ENCODE measurements at places on chromosomes 12 and 14. TPM values are rescaled to one million over a fixed set of nuclear protein-coding genes. Genes with fewer than 3 reads are reported as not detected.

GRCh38 chr12:80443974-80444666, at the start of gene PTPRQ:
PTPRQ (plus strand) TSS chr12:80444235; CDS start chr12:80444346, 111 bp downstream.
- DNase-seq: no peak

GRCh38 chr14:105187935-105188524, 6.9 kb upstream of the NUDT14 start:
- no peak for DNase-seq

GRCh38 chr14:20428010-20428365, 8.0 kb downstream of the KLHL33 start:
- DNase-seq: no peak

GRCh38 chr12:79844693-79845092, 90.2 kb downstream of the PPP1R12A start:
- no peak for DNase-seq

DNA sequence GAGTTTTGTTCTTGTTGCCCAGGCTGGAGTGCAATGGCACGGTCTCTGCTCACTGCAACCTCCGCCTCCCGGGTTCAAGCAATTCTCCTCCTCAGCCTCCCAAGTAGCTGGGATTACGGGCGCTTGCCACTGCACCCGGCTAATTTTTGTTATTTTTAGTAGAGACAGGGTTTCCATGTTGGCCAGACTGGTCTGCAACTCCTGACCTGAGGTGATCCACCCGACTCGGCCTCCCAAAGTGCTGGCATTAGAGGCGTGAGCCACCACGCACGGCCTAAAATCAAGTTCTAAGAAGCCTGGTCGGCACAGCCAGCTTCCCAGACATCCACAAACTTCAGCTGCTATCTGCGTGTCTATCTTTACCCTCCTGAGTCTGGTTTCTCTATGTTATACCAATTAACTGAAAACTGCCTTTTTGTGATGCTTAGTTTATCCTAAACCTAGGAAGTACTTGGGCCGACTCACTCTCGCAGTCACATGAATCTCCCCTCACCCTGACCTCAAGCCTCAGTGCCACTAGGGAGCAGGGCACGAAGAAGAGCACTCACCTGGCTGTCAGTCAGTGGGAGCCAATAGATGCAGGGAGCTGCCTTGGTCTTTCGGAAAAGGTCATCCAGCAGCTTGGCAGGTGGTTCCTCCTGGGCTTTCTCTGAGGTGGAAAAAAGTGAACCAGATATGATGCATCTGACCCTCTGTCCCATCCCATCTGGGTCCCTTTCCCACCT, 3.4 kb upstream of the CDH24 start:
- DNase-seq: no peak

GRCh38 chr12:89117448-89118034, 234.8 kb downstream of the DUSP6 start:
- no peak for DNase-seq

- no peak for DNase-seq
Observed at GRCh38 chr12:84920331-84920730, 7.7 kb upstream of the SLC6A15 start.

DNA sequence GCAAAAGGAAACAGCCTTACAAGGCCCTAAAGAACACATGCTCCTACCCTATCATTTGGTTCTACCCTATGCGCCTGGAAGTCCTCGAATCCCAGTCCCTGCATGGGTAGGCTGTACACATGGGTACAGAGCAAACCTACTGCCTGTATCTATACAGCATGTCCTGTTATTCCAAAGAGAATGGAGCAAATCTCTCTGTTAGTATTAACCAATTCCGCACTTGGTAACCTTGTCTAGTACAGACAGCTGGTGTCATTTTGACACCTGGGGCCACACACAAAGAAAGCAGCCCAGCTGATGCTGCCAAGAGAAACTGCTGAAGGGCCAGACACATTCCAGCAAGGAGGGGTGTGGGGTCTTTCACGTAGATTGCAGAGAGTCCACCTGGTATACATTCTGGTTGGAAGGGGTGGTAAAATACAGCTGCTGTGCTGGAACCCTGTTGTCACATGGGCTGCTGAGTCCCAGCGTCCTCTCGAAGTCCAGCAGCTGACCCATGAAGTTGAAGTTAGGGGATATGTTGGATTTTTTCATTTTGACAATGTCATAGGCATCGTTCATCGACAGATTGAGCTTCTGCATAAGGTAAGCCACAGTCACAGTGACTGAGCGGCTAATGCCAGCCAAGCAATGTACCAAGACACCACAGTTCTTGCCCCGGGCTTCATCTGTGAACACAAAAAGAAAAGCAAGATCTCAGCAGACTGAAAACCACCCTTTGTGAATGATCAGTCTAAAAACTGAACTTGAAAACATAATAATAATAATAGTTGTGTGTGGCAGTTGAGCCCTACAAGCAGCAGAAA, 3.2 kb downstream of the DUSP6 start:
- no peak for DNase-seq

GRCh38 chr12:25573346-25573745, 20.3 kb upstream of the LMNTD1 start:
- DNase-seq: no peak

- DNase-seq: no peak
Observed at GRCh38 chr12:89907659-89908058, 199.0 kb upstream of the ATP2B1 start.

Gene ATF1
- 49.8 TPM for total RNA-seq

Gene LRRC74A
- not detected for total RNA-seq

Gene LHX5
- not detected for total RNA-seq

GRCh38 chr14:52954346-52955214, 3.7 kb upstream of the FERMT2 start:
- no peak for DNase-seq

Gene PYGL
- 7.6 TPM for total RNA-seq

Gene TAS2R13
- 0.28 TPM for total RNA-seq

DNA sequence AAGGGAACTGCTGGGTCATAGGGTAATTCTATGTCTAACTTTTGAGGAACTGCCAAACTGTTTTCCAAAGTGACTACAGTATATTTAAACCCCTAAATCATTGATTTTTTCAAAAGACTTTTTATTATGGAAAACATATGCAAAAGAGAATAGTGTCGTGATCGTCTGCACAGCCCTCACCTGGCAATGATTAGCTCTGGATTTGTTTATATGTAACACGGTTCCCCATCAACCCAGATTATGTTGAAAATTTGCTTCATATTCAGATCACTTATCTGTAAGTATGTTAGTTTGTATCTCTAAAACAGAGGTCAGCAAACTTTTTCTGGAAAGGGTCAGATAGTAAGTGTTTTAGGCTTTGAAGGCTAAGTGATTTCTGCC, 52.7 kb downstream of the CCDC92 start:
- no peak for DNase-seq

All from psoas muscle (tissue), 8 donors.